Memory B cell (primary cell): ENCODE measurements at places on chromosomes 13 and 19.

GRCh38 chr13:81320516-81320915 is 979.6 kb upstream of the SPRY2 start:
- no peak for DNase-seq

DNA sequence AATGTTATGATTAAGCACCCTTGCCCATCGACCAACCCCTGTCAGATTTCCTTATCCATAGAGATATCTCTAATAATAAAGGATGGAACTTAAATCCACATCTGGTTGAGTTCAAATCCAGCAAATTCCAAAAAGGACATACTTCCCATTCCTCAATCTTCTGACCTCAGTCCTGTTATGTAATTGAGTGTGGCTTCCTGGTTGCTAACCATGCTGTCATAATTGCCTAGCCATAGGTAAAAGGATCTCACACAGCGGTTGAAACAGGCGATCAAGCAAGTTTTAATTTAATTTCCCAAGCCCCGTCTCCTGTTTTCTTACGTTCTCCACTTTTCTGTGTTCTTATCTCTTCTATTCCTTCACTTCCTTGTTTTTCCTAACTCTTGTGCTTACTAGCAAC is 550.3 kb downstream of the GPC6 start:
- DNase-seq, result no peak

GRCh38 chr13:20193907-20194631 is 1.3 kb upstream of the GJB2 start:
- DNase-seq, result peak; percentile 25

DNA sequence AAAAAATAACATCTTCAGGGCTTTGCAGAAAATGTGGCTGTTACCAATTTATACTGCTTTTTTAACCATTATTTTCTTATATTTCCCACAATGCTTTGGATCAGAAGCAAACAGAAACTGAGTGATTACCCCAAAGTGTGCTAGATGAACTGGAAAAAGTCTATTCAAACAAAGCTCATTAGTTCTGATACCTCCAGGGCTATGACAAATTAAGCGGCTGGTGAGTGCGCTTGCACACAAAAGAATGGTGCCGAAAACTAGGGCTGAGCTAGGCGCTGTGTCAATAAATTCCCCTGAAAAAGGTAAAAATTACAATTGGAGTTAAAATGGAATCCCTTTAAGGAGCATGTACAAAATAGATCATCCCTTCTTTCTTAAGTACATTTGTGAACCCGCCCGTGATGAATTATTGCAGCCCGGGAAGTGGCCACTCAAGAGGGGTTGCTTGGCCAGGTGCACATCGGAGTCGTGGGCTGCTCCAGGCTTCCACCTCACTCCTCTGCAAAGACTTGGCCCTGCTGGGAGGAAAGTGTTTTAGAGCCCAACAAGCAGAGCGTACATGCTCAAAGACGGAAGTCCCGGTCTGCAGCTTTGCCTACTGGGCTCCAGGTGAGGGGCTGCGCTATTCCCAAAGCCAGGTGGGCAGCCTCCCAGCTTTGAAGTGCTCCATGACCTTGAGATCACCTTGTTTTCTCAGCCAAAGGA is 164.0 kb upstream of the ZNF507 start:
- no peak for DNase-seq

DNA sequence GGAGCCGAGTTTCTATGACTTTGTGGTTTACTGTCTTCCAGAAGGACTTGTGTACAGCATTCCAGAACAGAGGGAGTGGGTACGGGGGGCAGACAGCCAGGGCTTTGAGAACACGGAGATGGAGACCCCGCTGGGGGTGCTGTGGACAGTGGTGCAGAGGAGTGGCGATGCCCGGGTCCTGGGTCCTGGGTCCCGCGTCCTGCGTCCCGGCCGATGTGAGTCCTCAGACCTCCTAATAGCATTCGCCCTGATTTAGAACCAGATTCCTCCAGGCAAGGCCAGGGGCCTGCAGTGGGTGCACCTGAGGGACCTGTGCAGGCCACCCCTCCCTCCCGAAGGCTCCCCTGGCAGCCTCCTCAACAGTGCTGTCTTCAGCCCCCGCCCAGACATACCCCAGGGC is 97.9 kb downstream of the KDM4B start:
- DNase-seq, result no peak

GRCh38 chr13:108433976-108434755 is 164.6 kb downstream of the TNFSF13B start:
- DNase-seq, result no peak

GRCh38 chr19:4060621-4061177 is 6.0 kb downstream of the ZBTB7A start:
- DNase-seq, result no peak

- DNase-seq, result no peak
Measured at GRCh38 chr19:38915329-38916321, 3.6 kb upstream of the CCER2 start.

- DNase-seq, result no peak
Measured at GRCh38 chr19:45581576-45581975, 3.0 kb downstream of the OPA3 start.

- no peak for DNase-seq
Measured at GRCh38 chr13:28394422-28394821, 100.5 kb downstream of the FLT1 start.

DNA sequence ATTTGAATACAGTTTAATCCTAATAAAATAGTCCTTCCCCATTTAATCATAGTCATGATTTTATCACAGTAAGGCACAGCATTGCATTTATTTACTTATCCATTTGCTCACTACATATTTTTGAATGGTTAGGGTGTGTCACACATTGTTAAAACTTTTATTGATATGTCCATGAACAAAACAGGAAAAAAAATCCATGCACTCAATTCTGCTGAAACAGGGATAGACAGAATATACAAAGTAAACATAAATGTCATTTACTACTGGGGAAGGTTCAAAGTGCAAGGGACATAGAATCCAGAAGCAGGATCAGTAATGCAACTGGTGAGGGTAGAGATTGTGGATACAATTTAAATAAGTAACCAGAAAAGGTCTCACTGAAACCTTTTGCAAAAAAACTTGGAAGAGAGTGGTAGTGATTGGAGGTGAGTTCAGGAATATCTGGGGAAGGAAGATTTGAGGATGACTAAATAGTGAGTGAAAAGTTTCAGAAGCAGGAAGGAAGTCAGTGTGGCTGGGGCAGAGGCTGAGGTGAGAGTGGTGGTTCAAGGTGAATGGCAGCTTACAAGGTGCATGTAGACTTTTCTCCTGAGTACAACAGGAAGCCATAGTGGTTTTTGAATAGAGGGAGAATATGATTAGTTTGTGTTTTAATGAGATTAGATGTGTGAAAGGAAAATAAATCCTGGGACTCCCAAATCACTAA is 387.2 kb upstream of the ATXN8OS start:
- no peak for DNase-seq

DNA sequence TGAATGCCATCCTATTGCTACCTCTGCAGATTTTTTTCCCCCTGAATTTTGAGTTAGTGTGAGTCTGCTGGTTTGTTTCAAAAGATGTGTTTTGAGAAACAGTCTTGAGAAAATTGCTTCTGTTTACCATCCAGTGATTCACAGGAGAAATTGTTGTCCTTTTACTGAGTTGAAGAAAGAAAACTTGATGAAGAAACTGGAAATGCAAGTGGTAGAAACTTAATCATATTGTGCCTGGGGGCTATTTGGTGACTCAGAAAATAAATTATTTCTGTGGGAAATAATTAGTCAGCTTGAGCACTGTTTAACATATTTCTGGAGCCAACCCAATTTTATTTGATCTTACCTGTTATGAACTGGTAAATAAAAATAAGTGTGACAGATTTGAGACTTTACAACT is 35.4 kb downstream of the PAN3 start:
- DNase-seq, result no peak

GRCh38 chr13:63396746-63397145 is 1981.1 kb upstream of the PCDH20 start:
- no peak for DNase-seq

DNA sequence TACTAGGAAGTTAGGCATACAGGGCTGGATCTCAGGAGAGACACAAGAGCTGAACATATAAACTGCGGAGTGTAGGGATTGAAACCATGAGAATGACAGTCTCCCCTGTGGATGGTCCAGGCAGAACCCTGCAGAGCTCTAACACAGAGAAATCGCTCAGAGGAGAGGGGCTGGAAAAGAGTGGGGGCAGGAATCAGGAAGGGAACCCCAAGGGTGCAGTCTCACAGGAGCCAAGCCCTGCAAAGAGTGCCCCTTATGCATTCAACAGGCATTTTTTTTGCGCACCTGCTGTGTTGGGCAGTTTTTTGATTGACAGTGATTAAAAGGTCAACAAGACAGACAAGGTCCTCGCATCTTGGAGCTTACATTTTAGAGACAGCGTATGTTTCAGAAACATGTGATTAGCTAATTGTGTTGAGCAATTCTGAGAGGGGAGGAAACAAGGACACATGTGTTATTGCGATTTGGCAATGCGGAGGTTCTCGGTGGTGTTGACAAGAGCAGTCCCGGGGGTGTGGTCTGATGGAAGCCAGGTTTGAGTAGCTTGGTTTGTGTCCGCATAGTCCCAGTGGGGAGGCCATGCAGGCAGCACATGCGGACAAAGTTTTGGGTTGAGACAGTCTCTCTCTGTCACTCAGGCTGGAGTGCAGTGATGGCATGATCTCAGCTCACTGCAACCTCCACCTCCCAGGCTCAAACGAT is 182.6 kb upstream of the IRS2 start:
- DNase-seq, result no peak

- peak; percentile 45 for DNase-seq
Measured at GRCh38 chr19:46014941-46015686, 7.7 kb downstream of the PGLYRP1 start.

- DNase-seq, result no peak
Measured at GRCh38 chr19:31956771-31957392, 388.5 kb upstream of the ZNF507 start.
